ENCODE measurements at places on chromosomes 7 and 10.

DNA sequence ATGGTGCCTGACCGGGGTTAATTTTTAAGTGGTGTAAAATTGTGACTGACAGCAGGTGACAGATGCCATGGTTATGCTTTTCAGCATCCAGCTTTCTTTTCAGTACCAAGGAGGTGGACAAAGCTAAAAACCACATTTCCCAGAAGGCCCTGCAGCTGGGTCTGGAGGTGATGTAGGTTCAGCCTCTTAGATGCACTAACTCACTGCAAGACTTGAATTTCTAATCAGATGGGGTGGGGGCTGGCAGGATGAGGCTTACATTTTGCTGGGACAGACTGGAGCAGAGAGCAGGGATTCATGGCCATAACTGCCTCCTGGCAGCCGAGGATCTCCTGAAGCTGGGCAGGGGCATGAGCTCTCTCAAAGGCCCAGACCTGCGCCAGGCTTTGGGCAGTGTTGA, 52.4 kb downstream of the PDIA4 start:
- DNase-seq: no peak

GRCh38 chr10:73803680-73804286, 7.6 kb downstream of the NDST2 start:
- DNase-seq: no peak

DNA sequence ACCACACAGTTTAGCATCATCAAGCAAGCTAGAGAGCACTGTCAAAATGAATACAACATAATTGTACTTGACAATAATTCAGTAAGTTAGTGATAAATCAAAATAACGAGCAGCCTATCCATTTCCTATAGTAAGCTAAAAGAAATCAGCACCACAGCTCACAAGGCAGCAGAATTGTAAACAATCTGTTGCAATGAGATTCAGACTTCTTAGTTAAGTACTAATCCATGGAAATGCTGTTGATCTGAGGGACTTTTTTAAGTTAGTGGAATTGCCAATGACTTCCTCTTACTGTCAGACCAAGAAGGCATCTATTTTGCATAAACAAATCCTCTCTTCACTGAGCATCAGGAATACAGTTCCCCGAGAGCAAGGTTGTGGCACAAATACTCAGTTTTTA, 136.6 kb upstream of the CCDC6 start:
- no peak for DNase-seq

DNA sequence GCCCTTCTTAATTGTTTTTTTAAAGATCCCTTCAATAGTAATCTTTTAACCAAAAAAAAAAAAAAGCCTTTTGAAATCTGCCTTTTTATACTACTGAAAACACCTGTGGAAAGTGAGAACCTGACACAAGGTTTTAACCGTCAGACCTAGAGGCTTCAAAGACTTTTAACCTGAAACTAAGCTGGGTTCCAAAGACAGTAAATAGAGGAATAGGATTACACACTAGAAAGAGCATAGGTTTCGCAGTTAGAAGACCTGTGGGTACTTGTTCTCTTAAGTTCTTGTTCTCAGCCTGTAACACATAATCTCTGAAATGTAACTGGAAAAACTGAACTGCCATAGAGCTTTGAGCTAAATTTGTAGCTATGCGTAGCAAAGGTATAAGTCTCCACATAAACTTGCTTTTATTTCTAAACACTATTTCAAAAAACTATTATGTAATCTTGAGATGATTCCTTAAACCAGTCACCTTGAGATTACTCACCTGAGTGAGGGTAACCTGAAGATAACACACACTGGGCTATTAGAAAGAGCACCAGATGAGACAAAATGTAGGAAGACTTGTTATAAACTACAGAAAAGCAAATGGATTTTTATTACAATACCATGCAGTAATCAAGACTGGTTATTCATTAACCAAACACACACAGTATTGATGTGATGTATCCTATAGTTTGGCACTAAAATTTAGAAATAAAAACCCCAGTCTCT, 196.6 kb upstream of the FRMD4A start:
- DNase-seq: no peak

GRCh38 chr7:22348379-22348778, 8.6 kb downstream of the RAPGEF5 start:
- DNase-seq: no peak

- no peak for DNase-seq
Observed at GRCh38 chr10:48462482-48463020, 142.3 kb downstream of the ARHGAP22 start.

DNA sequence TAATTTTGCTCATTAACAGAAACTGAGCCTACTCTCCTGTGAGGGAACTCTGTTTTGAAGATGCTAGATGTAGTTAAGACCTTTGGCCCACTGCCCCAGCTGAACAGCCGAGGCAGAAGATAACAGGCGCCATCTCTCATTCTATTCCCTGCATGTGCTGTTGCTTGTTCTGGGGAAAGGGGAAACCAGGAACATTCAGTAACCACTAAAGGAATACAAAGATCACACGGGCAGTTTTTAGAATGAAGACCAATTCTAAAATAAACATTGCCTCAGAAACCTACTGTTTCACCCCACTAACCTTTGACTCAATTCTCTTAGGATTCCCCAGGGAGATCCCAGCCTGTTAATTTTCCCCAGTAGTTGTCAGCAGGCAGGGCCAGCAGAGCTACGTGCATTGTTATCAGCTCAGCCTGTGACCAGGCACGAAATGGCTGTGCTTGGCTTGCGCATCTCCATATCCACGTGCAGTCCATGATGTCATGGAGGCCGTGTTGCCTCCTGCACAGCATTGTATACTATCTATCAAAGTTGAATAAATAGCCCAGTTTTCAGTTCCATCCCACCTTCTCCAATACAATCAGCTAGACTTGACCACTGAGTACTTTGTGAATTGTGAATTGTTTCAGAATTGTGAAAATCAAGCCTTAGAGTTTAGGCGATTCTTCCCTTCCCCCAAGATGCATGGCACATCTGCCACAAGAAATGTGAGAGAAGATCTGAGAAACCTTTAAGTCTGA, 36.0 kb downstream of the ANK3 start:
- DNase-seq: no peak

DNA sequence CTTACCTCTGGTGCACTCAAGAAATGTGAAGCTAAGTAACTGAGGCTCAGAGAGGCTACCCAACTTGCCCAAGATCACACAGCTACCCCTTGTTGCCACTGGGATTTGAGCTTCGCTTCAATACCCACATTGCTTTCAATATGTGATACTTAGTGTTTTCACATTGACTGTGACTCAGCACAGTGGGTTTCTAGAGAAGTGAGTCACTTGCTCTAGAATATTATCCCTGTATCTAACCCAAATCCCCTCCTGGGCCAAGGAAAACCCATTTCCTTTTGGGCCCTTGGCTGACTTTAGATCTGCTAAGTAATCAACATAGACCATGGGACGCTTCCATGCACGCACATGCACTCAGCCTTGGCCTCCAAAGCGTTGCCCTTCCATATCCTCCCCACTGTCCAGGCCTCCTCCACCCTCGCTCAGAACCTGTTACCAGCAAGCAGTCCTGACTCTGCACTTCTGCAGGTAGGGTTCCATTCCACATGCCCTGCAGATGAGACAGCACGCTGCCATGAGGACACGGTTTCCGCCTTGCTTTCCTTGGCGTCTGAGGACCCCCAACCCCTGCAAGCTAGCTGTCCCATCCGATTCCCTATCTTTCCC, 87.7 kb upstream of the CHST15 start:
- peak; percentile 7 for DNase-seq

DNA sequence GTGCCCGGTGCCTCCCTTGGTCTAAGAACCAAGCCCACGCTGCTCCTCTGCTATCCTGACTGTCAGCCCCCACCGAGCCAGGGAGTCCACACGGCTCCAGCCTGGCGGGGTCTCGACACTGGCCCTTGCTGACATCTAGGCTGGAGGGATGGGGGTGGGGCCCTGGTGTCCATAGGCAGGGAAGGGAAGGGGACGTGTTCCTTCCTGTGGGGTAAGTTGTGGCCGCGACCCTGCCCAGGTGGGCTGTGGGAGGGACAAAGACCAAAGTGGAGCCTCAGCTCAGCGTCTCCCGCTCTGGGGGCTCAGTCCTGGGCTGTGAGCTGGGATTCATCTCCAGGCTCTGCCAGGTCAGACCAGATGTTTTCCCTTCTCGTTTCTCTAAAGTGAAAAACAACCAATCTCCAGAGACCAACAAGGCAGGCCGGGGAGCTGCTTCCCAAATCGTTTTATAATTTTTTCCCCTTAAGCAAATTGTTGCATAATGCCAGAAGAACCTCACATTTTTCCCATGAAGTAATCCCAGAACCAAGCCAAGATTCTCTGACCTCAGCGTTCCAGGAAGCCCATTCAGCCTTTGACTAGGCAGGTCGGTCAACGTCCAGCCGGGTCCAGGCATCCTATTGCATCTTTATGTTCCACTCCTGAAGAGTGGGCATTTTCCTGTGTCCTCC, 101.2 kb downstream of the RGS10 start:
- no peak for DNase-seq

DNA sequence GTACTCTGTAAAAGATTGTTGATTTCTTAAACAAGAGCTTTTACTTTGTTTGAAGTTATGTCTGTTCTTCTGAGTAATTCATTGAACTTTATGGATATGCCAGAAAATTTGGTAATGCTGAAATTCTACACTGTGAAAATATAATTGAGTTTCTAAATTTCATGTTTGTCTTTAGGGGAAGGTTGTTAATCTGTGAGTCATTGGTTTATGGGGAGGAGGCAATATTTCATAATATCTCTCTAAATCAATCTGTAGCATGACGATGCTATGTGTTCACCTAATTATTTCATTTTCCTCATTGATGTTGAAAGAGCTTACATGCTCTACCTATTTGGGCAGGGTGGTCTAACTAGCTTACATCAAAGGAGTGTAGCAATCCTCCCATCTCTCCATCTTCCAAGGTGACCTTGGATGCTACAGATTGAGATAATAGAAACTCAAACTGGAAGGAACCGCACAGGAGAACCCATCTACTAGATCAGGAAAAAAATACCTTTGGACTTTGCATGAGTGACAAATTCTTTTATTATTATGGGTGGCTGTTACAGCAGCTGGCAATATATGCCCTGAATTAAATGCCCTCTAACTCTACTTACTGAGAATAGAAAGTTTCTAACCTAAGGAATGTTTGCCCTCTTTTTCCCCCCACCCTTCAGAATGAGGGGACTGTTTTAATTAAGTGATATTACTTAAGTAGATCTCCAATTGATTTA, 8.4 kb upstream of the SNX13 start:
- DNase-seq: no peak

GRCh38 chr10:14325325-14325955, 5.3 kb downstream of the FRMD4A start:
- DNase-seq: peak; percentile 89

GRCh38 chr10:78175444-78176015, 141.9 kb downstream of the RPS24 start:
- DNase-seq: no peak

DNA sequence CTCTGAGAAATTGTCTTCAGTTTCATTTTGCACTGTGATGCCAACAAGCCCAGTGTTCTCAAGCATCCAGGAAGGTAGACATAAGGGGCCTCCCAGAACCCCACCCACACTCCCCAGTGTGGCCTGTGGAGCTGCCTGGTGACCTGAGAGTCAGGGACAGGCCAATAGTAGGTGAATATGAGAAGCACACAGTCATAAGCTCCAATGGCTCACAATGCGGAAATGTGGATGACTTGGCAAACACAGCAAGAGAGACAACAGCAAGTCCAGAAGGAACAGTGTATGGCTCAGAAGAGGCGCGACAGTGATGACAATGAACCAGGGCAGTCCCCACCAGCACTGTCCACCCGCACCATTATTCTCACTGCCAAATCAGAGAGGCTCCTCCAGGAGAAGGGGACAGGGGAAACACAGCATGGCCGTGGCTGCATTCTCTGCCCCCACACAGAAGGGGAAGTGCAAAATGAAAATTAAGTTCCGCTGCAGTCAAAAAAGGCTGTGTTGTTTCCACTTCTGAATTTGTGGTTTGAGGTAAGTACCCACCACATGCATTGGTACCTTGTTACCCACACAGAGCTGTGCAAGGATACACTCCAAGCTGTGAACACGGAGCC, 419.8 kb downstream of the GRID1 start:
- DNase-seq: no peak

DNA sequence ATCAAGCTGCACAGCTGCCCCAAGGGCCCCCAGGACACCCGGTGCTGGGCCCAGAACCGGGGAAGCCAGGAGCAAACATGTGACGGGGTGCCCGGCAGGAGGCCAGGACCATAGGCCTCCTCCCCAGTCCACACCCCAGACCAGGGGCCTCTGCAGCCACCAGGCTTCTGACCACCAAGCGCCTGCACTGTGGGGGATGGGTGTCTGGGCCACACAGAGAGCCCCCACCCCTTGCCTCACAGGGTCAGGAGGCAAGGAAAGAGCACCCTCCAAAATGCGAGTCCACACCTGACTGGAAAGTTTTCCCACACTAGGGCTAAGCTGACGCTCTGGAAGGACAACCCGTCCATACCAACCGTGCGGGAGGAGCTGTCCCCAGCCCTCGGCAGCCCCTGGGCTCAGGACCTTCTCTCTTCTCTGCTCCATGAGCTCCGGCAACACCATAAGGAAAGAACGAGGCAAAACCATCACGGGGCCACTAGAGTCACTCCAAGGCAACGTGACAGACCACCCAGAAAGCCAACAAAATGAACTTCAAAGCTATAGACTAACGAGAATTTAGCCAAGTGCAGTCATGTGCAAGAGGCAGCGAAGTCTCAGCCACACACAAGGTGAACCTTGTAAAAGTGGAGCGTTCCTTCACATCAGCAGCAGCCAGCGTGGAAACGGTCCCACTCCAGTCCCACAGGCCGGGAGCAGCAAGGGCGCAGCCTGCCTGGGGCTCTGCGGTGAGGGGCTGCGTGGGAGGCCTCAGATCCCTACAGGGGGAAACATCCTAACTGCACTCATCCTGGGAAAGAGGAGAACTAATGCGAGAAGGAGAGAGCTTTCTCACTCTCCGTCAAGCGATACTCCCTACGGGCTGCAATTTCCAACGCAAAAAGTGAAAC, 5.1 kb downstream of the STK32C start:
- no peak for DNase-seq

DNA sequence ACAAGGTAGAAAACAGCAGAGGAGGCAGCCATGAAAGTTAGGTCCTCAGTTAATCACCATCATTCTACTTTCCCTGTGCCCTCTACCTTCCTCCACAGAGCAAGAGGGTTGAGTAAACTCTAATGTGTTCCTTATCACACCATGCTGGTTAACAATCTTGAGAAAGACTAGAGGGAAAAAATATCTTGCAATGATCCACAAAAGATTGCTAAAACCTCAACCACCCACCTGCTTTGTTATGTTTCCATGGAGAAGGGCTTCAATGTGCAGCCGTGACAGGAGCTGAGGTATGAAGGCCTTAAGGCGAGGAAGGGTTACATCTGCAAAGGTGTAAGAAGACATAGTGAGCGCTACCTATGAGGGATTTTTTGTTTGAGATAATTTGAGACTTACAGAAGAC, 103.9 kb downstream of the IDE start:
- DNase-seq: no peak

- no peak for DNase-seq
Observed at GRCh38 chr7:46387646-46388045, 466.6 kb upstream of the IGFBP3 start.

GRCh38 chr7:2559283-2559950, 638 bp downstream of the IQCE start:
- no peak for DNase-seq

GRCh38 chr7:84274029-84274638, 79.5 kb upstream of the SEMA3A start:
- DNase-seq: no peak

Measured in H1 (cell line).